Forelimb muscle (tissue), 1 donor: ENCODE measurements at places on chromosomes 6 and 20.

DNA sequence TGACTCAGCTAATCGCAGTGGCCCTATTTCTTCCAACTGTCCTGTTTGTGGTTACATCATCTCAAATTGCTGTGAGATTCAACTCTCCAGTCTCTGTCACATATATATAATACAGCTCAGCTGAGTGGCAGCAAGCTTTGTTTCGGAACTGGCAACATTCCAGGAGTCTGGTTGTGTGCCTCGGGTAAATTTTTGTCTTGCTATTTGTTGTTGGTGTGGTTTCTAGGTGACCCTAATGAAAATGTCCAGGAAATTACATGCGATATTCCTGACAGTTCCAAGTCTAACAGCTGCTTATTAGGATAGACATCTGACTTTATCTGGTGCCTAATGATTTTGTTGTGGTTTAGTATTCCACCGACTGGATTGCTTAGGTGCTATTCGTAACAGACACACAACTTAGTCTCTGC, 581.8 kb downstream of the CD109 start:
- DNase-seq: no peak

DNA sequence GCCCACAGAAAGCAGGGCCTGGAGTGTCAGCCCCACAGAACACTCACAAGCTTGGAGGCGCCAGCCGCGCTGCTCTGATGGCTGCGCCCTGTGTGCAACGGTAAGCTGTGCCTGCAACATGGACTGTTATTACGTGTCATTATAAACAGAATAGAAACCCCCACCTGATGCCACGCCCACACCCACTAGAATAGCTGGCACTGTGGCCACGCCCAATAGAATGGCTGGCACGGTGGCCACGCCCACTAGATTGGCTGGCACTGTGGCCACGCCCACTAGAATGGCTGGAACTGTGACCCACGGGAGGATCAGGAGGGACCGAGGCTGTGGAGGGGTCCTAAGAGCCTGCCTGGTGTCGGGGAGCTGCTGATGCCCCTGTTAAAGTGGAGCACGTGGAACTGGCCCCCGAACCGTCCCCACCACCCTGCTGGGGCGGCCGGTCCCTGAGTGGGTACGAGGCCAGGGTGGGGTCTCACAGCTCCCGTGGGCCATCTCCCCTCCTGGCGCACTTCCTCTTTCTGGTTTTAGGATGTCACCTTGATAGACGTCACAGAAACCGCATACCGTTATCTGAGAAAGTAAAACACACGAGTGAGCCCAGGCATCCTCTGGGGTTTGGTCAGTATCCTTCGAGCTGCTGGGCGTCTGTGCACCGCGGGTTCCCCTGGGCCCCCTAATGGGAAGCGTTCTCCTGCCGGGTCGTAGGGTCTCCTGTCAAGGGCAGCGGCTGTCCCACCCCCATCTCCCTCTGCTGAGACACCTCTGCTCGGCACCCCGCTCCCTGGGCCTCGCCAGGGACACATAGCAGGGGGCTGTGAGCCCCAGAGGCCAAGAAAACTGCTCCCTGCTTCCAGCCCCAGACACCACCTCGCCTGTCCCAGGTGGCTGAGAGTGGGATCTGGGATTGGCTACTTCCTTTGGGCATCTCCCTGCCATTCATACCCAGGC, 25.4 kb downstream of the SLC17A9 start:
- no peak for DNase-seq

DNA sequence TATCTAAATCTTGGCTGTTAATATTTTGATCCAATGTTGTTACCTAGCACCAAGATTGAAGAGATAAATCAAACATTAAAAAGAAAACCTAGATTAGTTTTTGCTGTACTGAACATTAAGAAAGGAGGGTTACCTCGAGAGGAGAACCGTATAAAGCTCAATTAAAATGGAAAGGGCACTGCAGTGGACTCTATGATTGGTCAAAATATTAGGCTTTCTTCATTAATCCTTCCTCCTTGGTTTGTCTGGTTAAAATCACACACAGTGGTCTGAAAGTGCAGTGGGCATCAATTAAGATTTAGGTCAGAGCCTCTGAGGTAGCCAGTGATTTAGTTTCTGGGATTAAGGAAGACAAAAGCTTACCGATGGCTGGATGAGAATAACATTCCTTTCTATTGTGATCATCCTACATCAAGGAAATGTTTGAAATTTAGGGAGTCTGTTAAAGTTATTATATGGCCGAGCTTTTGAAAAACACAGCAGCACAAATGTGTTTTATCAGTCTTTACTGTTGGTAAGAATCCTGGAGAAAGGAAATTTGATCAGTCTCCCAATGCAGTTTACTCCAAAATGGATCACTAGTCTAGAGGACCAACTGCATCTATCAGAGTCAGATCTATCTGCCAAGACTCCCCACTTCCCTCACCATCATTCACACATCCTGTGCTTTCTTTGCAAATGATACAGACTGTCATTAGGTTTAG, 134.6 kb upstream of the NEDD9 start:
- no peak for DNase-seq

DNA sequence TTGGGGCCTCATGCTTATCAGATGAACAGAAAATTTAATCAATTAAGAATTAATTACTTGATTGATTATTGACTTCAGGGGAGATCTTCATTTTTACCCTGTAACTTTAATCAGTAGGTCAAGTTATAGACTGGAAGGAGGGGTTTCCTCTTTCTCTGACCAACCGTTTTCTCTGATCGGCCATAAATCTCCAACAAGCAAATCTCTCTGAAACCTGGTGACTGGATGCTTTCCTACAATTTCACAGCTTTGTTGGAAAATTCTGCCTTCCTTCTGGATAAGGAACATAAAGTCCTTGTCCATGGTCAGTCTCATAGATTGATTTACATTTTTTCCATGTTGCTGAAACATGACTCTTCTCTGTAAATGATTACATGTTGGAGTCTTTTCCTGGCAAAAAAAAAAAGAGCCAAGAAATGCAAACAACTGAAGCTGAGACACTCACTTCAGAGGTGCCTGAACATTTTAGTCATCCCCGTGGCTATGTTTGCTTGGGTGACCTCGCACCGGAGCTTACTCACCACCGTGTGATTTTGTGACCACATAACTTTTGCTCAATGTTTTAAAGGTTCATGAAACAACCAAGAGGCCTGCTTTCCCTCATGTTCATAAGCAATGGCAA, 31.0 kb downstream of the IRF4 start:
- DNase-seq: no peak

GRCh38 chr6:43698584-43699349, 11.2 kb upstream of the MRPS18A start:
- no peak for DNase-seq

DNA sequence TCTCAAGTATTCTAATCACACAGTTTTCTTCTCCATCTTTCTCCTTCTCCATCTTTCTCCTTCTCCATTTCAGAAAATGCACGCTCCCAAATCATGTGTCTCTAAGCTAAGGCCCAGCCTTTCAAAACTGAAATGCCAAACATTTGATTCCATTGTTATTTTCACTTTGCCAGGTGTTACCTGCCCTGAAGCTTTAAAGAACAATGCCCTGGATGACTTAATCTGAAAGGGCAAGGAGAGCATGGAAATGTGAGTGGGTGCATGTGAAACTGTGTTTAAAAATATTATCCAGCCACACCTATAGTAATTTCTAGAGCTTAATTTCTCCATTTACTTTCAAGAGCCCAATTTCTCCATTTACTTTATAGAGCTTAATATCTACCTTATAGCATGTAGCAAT, 42.4 kb upstream of the GCLC start:
- no peak for DNase-seq
